ENCODE measurements at places on chromosomes 6 and 20.
A peak's percentile ranks its signal among the peaks of the same experiment; 100 is the strongest.

GRCh38 chr20:15759594-15759993 lies 813.7 kb downstream of the KIF16B start:
- peaks cover 5% of the 10 kb centered on the region for H3K4me1 ChIP-seq
- peak overlapping the region; percentile 56 for H3K27ac ChIP-seq
- H3K27me3 ChIP-seq, result no peaks in the 10 kb centered on the region
- H3K4me3 ChIP-seq, result no peak overlapping the region
- no peaks in the 10 kb centered on the region for H3K36me3 ChIP-seq

- H3K4me1 ChIP-seq, result peaks cover 93% of the 10 kb centered on the region
- no peak for DNase-seq
- no peaks in the 10 kb centered on the region for H3K27me3 ChIP-seq
Observed at GRCh38 chr20:17647391-17648314, 34.4 kb downstream of the RRBP1 start.

- H3K36me3 ChIP-seq, result peaks cover 4% of the 10 kb centered on the region
- H3K4me1 ChIP-seq, result no peaks in the 10 kb centered on the region
- H3K27me3 ChIP-seq, result no peaks in the 10 kb centered on the region
- H3K27ac ChIP-seq, result no peak overlapping the region
- DNase-seq, result no peak
Observed at GRCh38 chr6:20620043-20620442, 85.8 kb downstream of the CDKAL1 start.

GRCh38 chr20:3646651-3647050 lies 16.5 kb downstream of the GFRA4 start:
- H3K36me3 ChIP-seq, result no peaks in the 10 kb centered on the region
- DNase-seq, result no peak
- H3K27ac ChIP-seq, result no peak overlapping the region
- no peaks in the 10 kb centered on the region for H3K27me3 ChIP-seq
- H3K4me3 ChIP-seq, result no peak overlapping the region

GRCh38 chr20:56995635-56996075 lies 270.8 kb downstream of the BMP7 start:
- H3K4me3 ChIP-seq, result no peak overlapping the region
- H3K36me3 ChIP-seq, result no peaks in the 10 kb centered on the region
- H3K27me3 ChIP-seq, result no peaks in the 10 kb centered on the region
- no peak overlapping the region for H3K27ac ChIP-seq
- no peaks in the 10 kb centered on the region for H3K4me1 ChIP-seq
